ENCODE measurements at places on chromosomes 1 and 21.

DNA sequence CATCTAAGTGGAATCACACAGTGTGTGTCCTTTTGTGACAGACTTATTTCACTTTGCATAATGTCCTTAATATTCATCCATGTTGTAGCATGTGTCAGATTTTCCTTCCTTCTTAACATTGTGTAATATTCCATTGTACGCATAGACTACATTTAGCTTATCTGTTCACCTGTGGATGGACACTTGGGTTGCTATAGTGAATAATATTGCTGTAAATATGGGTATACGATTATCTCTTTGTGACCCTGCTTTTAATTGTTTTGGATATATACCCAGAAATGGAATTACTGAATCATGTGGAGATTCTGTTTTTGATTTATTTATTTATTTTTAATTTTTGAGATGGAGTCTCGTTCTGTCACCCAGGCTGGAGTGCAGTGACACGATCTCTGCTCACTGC lies 63.0 kb upstream of the ATP5PO start:
- no peak for DNase-seq

- DNase-seq: no peak
Observed at GRCh38 chr1:221093903-221094791, 214.9 kb downstream of the HLX start.

- no peak for DNase-seq
Observed at GRCh38 chr21:29149808-29150425, 19.5 kb downstream of the MAP3K7CL start.

- no peak for DNase-seq
Observed at GRCh38 chr1:117541003-117541402, 64.8 kb upstream of the TENT5C start.

- DNase-seq: no peak
Observed at GRCh38 chr1:165364568-165365133, 8.1 kb upstream of the LMX1A start.

DNA sequence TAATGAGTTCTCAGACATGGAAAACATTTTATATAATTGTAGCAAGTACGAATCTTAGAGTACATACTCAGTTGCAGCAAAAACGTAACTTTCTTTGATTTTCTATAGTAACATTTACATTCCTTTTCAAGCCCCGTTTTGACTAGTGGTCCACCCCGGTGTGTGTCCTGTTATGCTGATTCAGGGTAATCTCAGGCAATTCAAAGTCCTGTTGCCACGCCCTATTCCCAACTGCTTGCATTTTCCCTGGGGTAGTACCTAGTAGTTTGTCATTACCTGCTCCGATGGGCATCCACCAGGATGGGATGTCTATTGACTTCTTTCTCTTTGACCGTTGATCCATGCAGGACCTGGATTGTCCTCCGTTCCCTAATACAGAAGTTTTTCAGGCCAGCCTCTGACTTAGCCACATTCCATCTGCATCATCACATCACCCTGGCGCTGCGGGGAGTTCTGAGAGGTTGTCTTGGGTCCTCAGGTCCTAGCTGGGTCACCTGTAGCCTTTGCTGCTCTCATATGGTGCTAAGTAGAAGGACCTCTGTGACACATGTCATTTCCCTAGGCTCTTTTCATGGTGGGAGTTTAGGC lies 15.0 kb upstream of the FCAMR start:
- DNase-seq: no peak

- no peak for DNase-seq
Observed at GRCh38 chr1:204928671-204929486, 58.2 kb downstream of the NFASC start.

GRCh38 chr1:230936475-230936874 lies 42.2 kb downstream of the TTC13 start:
- DNase-seq: no peak

DNA sequence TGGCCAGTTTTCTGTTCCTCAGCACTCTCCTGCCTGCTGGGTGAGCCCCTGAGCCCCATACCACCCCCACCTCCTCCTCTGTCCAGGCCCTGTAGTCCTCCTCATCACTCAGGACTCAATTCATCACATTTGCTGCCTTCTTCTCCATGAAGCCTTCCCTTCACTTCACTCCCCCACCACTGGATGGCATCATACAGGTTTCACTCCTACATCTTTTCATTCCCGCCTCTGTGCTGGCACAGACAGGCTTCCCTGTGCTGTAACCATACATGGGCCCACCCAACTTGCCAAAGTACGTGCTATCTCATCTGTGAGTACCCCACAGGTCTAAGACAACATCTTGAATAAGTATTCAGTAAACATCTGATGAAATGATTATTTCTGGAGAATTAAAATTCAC lies 56.9 kb downstream of the SLC45A1 start:
- no peak for DNase-seq

GRCh38 chr1:89844241-89844807 lies 23.5 kb downstream of the LRRC8D start:
- DNase-seq: no peak

DNA sequence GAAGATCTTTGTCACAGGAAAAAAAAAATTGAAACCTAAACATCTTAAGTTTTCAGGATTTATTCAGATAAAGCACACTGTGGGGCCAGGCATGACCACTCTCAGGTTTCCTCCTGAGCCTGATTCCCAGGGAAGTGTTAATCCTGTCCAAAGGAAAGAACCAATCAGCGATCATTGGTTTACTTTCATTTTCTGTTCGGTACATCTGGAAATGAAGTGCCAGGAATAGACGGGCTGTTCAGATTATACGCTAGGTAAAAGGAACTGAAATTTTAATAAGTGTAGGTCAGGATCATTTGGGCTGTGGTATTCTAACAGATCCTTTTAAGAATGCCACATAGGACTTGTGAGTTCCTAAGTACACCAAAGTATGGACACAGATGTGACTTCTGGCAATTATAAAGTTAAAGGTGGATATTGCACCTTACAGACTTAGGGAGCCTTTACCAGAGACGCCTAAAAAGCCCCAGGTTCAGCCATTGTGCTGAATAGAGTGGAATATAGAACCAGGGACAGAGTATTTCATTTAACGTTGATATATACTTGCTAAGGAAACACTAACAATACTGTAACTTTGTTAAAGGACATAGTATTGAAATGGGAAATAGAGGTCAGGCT lies 9.3 kb upstream of the CACYBP start:
- no peak for DNase-seq

- DNase-seq: no peak
Observed at GRCh38 chr1:21914880-21915640, 22.1 kb downstream of the HSPG2 start.

GRCh38 chr21:46093668-46094400 lies 4.1 kb upstream of the COL6A2 start:
- DNase-seq: no peak

- DNase-seq: no peak
Observed at GRCh38 chr1:190963321-190963720, 485.7 kb upstream of the BRINP3 start.

DNA sequence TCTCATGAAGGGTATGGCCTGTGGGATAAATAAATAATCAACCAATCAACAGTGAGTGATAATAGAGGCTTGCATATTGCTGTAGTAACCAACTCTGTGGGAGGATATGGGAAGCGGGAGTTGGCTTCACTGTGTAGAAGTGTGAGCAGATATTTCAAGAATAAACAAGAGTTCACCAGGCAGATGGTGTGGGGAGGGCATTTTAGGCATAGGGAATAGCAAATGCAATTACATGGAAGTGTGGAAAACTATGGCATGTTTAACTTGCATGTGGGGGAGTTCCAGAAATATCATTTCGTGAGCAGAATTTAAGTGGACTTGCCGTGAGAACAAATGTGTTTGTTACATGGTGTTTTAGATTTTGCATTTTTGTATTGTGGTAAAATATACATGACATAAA lies 95.2 kb downstream of the SPATA46 start:
- DNase-seq: no peak

DNA sequence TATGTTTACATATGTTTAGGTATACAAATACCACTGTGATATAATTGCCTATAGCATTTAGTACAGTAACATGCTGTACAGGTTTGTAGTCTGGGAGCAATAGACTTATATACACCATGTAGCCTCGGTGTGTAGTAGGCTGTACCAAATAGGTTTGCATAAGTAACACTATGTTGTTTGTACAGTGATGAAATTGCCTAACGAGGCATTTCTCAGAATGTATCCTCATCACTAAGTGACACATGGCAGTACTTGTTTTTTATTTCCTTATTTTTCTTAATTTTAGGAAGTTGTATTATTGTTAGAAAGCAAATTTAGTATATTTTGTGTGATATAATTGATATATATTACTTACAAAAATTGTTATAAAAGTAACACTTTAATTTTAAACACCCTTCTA lies 840.9 kb downstream of the LTN1 start:
- DNase-seq: no peak

DNA sequence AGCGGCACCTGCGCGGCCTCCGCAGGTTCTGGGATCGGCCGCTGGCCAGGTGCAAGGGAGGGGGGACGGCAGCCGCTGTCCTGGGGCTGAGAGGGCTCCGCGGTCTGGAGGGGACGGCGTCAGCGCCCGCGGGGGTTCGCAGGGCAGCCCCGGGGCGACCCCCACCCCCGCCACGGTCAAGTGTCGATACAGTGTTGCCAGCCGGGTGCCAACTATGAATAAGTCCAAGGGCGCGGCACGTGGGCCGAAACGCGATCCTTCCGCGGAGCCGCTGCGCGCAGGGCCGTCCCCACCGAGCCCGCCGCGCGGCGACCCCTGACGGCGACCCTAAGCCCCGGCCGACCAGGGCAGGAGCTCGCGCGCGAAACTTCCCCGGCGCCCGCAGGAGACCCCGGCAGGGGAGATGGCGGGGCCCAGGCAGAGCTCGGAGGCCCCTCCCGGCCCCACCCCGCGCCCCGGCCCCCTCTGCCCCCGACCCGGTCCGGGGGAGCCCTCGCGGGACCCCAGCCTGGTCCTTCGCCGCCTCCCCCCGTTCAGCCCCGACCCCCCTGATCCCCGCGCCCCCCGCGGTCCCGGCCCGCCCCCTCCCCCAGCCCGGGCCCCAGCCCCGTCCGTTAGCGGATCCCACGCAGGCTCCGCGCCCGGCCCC lies 586 bp upstream of the AGPAT3 start:
- no peak for DNase-seq

GRCh38 chr1:96756789-96757188 lies 35.2 kb downstream of the PTBP2 start:
- no peak for DNase-seq

DNA sequence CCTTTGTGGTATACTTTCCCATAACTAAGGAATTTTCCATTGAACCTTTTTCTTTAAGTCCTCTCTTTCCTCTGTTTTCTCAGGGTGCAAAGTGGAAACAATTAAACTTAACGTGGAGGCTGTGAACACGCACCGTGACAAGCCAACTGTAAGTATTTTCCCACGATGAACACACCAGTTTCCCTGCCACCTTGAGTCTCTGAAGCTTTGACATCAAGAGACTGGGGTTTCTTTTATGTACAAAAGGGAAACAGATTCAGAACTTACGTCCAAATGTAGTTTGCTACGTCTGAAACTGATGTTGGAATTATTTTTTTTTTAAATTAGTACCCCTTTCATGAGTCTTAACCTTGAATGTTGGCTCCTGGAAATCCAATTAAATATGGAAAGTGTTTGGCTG lies 17.2 kb upstream of the C4BPB start:
- DNase-seq: no peak

DNA sequence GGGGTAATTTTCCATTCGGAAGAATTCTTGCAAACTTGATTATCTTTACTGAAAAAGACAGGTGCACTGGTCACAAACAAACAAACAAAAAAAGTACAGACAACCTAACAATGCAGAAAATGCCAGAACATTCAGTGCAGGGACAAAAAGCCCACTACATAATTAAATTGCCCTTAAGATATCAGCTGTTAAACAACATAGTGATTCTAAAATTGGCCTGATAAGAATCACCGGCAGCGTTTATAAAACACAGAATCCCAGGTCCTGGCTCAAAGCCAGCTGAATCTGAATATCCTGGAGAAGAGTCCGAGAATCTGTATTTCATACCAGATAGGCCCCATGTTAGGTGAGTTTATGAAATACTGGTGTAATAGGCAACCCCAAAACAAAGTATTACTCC lies 6.1 kb downstream of the PLPP3 start:
- DNase-seq: no peak

DNA sequence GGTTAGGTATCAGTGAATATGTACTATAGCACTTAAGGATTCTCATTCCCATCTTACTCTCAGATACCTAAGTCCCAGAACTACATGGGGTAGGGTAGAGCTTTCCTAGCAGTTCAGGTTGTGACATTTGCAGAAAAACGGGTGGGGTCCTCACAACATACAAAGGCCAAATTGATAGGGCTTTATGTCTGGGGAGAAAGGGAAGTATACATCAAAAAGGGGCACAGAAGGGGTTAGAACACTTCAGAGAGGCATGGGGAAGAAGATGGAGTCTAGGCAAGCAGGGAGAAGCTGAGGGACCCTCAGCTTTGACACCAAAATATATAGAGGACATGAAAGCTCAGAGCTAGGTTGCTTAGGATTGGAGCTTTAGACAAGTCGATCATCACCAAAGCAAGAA lies 3.6 kb downstream of the UROD start:
- no peak for DNase-seq

DNA sequence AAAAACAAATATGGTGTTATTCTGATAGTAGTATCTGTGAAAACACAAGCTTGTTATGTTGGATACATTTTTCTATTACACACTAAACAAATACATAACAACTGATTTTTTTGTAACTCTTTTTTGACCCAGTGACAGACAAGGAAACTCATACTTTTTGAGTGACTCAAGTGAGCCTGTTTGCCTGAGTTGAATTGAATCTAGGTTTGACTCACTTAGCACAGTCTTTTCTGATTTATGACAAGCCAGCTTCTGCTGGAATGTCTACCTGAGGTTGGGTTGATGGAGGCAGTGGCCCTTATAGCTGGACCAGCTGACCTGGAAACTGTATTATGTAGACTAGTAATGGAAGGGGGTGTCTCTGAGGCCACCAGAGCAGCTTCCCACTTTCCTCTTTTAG lies 4.2 kb upstream of the CLCA4 start:
- DNase-seq: no peak

DNA sequence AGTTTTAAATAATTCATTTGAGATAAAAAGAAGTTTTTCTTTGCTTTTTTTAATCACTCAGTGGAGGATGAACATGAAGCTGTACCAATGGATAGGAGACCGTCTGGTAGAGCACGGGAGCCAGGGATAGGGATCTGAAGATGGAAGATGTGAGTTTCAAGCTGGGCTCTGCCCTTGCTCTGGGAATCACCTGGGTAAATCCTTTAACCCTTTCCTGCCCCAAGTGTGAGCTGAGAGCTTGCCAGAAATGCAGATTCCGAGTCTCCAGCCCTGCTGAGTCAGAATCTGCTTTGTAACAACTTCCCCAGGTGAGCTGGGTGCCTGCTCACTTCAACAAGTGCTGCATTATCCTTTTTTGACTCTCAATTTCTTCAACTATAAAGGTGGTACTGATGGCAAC lies 44.1 kb downstream of the ERG start:
- DNase-seq: no peak

GRCh38 chr1:77179632-77180031 lies 39.6 kb downstream of the PIGK start:
- DNase-seq: no peak

- no peak for DNase-seq
Observed at GRCh38 chr1:66350001-66350547, 183.9 kb upstream of the SGIP1 start.

GRCh38 chr1:199297174-199297573 lies 658.3 kb downstream of the PTPRC start:
- DNase-seq: no peak

All from activated T-helper 1 cell treated with anti-CD3 and anti-CD28 coated beads, Interleukin-2, amount 50 U/mL, for 16 hours (primary cell).